ENCODE measurements at places on chromosomes 2 and 18.

- no peak for DNase-seq
Observed at GRCh38 chr18:48957136-48957535, 6.4 kb upstream of the SMAD7 start.

DNA sequence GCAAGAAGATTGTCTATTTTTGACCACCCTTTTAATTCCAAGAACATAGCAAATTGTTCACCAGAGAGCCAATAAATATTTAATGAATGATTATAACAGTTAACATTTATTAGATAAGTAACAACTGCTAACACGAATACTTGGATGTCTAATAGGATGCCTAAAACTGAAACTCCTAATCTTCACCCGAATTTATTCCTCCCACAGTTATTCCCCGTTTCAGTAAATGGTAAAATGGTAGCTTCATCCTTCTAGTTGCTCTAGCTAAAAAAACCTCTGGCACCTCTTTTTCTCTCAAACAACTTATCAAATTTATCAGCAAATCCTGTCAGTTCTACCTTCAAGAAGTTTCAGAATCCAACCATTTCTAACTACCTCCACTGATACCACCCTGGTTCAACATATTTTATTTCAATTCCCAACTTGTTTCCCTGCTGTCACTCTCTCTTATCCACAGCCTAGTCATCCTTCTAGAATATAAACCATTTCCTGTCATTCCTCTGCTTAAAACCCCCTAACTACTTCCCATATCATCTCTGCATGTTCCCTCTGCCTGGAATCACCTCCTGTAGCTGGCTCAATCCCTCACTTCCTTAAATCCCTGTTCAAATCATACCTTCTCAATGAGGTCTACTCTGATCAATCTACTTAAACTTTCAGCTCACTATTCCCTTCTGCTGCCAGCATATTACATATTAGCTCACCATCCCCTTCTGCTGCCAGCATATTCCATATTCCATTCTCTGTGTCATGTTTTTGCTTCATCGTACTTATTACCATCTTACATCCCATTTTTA, 93.8 kb downstream of the ROCK2 start:
- DNase-seq = no peak

- no peak for DNase-seq
Observed at GRCh38 chr2:8248623-8248957, 433.3 kb upstream of the ID2 start.

DNA sequence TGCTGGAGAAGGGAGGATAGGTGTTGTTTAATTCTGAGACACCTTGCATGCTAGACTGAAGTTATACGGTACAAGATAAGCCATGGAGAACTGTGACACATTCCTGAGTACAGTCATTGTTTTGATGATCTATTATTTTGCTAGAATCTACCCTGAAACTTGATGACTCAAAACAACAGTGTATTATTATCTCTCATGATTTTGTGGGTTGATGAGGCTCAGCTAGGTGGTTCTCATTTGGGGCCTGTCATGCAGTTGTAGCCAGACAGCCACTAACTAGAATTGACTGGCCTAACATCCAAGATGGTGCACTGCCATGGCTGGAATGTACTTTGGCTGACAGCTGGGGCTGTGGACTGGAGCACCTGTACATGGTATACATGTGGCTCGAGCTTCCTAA, 5.4 kb upstream of the IL1R1 start:
- no peak for DNase-seq

DNA sequence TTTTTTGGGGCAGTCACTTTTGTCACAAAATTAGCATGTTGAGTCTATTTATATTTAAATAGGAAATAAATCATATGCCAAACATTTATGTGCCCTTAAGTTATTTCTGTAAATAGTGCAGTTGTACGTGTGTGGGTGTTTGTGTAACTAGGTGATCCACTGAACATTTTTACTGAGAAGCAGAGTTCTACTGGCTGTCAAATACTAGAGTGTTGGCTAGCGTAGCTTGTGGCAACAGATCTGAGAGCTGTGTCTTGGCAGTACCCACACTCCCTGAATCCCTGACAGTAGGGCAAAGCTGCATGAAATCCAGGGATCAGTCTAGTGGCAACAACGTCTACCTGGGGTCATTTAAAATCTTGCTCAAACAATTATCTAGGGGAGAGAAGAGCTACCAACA, 273.1 kb upstream of the SLC8A1 start:
- peak; percentile 26 for DNase-seq

- DNase-seq = no peak
Observed at GRCh38 chr18:66252703-66253102, 351.2 kb downstream of the CDH19 start.

All from right hindlimb (tissue), 1 donor.